CD4-positive, CD25-positive, alpha-beta regulatory T cell (primary cell): ENCODE measurements at places on chromosomes 7 and 10. TPM values are rescaled to one million over a fixed set of nuclear protein-coding genes. Genes with fewer than 3 reads are reported as not detected.

The C10orf53 gene
- total RNA-seq, result not detected

The ZNF804B gene
- not detected for total RNA-seq

The CTAGE8 gene
- not detected for total RNA-seq

The UNCX gene
- not detected for total RNA-seq

The TUBAL3 gene
- total RNA-seq, result not detected

The TES gene
- 91.6 TPM for total RNA-seq
